Naive thymus-derived CD4-positive, alpha-beta T cell (primary cell): ENCODE measurements at places on chromosomes 5 and 9.

GRCh38 chr9:78874061-78874460 lies 577.1 kb downstream of the PSAT1 start:
- DNase-seq, result no peak

DNA sequence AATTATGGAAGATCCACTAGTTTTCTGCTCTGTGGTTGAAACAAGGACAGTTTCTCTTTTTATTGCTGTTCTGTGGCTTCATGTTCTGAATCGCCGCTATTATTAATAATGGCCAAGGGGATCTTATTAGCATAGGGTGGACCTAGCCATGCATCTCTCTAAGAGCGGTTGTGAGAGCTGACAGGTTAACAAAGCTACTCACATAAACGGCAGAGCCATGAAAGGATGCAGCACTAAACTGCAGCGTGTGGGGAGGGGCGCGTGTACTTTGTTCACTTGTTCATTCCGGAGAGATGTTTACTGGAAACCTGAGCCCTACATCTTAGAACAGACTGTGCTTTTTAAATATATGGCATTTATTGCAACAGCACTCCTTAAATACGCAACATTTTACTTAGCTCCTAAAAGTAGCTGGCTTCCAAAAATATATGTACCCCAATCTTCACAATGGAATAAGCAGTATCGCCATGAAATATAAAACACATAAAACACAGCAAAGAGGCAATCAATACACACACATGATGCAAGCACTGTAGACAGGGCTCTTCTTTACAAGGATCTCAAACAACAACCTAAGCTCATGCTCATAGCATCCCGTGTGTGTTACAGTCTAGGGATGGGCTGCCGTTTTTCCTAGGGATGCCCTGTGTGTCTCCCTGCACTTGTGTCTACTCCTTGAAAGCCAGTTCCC lies 424.6 kb downstream of the MED10 start:
- no peak for DNase-seq

DNA sequence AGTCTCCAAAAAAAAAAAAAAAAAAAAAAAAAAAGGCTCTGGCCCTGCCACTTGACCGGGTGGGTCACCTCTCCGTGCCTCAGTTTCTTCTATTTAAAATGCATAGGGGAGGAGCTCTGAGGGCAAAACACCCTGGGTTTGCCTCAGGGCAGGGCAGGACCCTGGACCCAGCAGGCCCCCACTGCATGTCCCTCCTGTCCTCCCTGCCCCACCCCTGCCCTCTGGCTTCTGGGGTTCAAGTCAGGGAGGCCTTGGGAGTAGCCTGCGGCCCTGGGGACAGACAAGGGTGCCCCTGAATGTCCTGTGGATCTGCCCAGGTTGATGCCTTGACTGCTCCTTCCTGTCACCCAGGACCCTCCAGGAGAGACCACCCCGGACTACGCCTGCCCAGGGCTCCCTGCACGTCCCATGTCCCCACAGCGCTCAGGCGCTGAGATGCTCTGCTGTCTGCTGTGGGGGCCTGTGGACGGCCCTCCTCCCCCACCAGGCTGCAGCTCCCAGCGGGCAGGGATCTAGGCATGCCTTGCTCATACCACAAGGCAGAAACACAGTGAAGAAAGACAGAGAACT lies 35.4 kb downstream of the ADAMTS2 start:
- DNase-seq, result no peak

DNA sequence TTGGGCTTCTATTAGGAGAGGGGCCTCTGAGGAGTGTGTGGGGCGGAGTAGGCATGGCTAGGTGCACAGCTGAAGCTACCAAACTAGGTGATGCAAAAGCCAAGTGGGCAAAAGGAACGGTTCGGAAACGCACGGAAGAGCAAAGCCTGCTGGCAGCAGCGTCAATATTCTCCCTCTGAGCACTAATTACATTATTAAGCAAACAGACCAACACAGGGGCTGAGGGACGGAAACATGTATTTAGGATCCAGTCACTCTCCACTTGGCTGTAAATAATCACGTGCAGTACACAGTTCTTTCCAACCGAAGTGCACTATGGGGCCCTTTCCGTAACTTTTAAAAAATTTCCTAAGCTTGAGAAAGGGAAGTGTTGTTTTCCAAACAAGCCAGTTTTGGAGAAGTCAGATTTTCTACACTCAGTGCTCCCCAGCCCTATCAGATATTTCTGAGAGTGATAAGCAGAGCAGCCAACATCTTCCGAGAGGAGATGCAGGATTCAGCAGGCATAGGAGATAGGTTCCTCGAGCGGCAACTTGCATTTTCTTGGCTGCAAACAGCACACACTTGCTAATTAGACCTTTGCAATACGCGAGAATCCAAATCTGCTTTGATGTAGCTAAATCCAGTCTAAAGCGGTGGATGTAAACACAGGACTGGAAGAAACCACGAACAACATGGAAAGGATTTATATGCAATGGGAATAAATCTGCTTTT lies 217.2 kb upstream of the TBCA start:
- no peak for DNase-seq

GRCh38 chr9:135613946-135614805 lies 25.2 kb downstream of the GLT6D1 start:
- DNase-seq, result no peak

DNA sequence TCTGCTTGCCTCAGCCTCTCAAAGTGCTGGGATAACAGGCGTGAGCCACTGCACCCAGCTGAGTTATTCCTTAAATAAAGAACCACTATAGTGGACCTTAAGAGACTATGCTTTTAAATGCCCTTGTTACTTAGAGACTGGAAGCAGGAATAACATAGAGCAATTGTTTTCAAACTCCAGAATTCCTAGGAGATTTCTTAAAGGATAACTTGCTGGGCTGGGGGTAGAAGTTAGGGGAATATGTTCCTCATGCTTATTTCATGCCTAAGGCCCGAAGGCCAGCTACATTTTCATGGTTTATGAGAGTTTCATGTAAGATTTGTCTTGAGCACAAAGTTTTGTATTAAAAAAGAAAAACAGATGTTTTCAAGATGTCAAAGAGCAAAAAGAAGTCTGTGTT lies 48.2 kb downstream of the CSNK1A1 start:
- DNase-seq, result no peak

GRCh38 chr5:177957241-177957640 lies 38.8 kb downstream of the PROP1 start:
- no peak for DNase-seq

- DNase-seq, result no peak
These were observed 32.5 kb upstream of the SCAMP1 start for GRCh38 chr5:78327761-78328510.

DNA sequence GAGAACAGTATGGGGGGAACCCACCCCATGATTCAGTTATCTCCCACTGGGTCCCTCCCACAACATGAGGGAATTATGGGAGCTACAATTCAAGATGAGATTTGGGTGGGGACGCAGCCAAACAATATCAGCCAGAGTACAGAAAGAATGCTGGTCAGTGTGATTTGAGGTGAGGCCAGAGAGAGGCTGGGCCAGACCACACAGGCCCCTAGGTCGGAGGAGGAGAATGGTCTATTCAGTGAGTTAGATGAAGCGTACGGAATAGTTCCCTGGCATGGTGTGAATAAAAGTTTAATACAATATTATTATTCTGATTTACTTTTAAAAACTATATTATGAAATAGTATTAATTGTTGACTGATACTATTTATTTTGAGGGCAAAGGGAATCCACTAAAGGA lies 39.7 kb downstream of the PCSK5 start:
- DNase-seq, result no peak

DNA sequence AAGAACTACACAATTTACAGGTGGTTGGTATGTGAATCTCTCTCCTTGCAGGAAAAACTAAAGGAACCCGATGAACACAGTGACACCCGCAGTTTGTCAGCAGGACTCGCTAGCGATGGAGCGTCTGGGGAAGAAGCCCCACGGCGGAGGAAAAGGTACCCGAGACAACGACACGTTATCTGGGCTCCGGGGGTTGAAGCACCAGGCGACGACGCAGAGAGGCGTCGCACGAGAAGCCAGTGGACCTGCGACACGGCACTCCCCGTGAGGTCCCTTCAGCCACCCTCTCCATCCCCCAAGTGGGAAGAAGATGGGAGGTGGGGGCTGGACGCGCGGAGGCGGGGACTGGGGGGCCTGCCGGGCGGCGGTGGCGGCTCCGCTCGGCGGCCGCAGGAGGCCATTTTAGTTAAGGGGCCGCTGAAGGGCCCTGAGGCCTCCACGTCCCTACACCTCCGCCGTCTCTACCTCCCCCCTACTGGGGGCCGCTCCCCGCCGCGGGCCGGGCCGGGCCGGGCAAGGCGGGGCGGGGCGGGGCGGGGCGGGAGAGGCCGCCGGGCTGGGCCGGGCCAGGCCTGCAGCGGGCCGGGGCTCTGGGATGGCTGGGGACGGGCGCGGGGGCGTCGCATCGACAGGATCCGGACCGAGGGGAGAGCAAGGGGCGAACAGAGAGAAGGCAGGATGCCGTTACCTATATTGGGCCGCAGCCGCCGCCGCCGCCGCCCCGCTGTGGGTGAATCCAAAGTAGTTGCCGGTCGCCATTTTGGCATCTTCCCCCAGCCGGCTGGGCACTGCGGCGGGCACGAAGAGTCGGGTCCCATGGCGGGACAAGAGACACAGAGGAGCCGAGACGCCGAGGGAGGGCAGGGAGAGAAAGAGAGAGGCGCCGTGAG lies 754 bp downstream of the ZFR start:
- peak; percentile 38 for DNase-seq

DNA sequence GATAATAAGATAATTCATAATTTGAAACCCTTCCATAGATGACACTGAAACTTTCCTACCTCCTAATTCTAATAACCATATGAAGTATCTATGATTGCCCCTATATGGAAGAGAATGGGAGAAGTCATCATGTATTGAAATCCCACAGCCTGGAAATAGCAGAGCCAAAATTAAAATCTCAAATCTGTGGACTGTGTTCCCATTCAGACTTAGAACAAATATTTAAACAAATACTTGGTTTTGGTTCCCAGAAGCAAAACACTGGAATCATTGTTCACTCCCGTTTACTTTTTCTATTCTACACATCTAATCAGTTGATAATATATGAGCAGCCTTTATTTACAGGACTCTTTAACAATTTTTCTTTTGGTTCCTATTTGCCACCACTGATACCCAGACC lies 92.6 kb upstream of the PTPRD start:
- DNase-seq, result no peak

- no peak for DNase-seq
These were observed 8.5 kb upstream of the ORM1 start for GRCh38 chr9:114314256-114314867.

DNA sequence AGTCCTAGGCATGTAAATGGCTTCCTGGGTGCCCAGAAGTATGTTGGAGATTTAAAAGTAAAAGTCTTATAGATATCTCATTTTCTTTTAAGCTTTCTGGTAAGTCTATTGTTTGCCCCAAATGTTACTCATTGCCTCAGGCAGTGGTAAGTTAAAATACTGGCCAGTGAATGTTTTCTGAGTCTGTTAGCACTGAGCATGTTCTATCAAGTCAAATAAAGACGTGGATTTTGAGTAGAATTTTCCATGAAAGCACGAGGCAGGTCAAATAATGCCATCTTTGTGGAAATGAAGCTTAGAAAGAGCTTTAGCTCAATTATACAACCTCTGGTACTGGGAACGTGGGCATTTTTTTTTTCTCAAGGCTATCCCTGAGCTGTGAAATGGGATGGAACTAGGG lies 651.3 kb upstream of the ACO1 start:
- no peak for DNase-seq

GRCh38 chr9:8762479-8763085 lies 963.0 kb upstream of the DMAC1 start:
- no peak for DNase-seq

- no peak for DNase-seq
These were observed 43.7 kb upstream of the ELOVL7 start for GRCh38 chr5:60887746-60888145.

DNA sequence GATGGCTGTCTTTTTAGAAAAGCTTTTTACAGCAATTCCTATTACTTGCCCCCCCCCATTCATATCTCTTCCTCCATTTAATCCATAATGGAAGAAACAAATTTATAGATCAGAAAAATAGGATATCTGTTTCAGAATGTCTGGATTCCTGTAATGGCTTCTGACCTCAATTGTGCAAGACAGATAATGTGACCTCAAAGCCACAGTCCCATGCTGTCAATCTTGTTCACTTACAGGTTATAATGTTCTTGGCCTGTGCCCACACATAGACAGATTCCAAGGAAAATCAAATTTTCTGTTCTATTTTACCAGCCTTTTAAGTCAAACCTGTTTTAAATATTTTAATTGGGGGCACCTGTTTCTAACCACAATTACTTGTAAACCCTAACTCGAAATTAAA lies 143.4 kb downstream of the ENTREP1 start:
- DNase-seq, result no peak

- DNase-seq, result no peak
These were observed 711.8 kb upstream of the WWC1 start for GRCh38 chr5:167579693-167580055.

DNA sequence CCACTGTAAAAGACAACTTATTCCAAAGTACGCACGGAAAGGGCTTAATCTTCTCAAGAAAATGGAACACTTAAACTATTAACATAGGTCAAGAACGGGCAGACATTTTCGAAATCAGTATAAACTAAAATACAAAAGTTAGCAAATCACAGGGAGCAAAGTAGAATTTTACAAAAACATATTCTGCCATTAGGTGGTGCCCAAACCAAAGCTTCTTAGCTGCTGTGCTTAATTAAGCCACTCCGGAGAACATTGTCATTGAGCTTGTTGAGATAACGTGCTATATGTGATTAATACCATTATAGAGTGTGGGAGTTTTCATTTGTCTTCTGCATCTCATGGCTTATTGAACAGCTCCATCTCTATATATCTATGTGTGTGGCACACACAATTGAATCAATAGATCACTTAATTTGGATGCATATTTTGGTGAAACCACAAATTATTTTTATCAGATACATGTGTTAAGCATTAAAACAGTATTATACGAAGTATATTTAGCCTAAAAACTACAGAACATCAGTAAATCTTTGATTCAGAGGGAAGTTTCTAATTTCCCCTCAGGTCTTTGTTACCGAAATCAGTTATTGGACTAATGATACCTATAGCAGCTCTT lies 23.4 kb downstream of the UBLCP1 start:
- peak; percentile 30 for DNase-seq

DNA sequence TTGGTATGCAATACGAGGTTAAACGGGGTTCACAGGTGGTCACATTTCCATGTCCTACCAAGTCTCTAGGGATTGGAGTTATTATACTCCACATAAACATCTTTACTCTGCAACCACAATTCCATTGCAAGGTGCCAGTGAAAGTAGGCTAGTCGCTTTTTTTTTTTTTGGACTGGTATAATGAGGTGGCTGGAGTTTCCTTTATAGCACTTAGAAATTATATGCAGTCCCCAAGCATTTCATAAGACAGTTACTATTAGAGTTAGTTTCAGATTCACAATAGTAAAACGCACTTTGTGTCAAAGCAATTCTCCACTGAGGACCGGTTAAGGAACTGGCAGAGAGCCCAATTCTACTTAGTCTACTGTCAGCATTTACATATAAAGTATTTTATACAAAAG lies 1.4 kb downstream of the MEF2C start:
- DNase-seq, result no peak
